Activated naive CD8-positive, alpha-beta T cell treated with anti-CD3 and anti-CD28 coated beads for 36 hours (primary cell): ENCODE measurements at places on chromosomes 1 and 21. TPM values are rescaled to one million over a fixed set of nuclear protein-coding genes. Genes with fewer than 3 reads are reported as not detected.
A peak's percentile ranks its signal among the peaks of the same experiment; 100 is the strongest.

Gene FCGR3A
- total RNA-seq: not detected

DNA sequence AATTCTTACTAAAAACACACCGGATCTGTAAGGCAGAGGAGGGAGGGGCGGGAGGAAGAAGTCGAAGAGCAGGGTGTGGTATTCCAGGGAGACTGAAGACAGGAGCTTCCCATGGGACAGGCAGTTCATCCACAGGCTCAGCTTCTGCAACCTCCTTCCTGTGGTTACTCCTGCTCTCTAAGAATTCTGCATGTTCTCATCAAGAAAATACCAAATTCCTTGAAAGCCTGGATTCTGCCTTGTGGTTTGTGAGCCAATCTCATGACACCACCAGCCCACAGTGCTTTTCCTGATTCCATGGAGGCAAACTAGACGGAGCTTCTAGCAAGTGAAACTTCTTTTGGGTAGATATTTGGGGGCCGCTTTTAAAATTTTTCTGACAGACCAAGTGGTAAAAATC, 1.1 kb upstream of the ST6GALNAC3 start:
- no peak for DNase-seq

GRCh38 chr1:201749059-201749690, 79.8 kb upstream of the IPO9 start:
- no peak for DNase-seq

GRCh38 chr1:96016219-96016618, 705.4 kb upstream of the PTBP2 start:
- DNase-seq: no peak

Gene RXFP4
- not detected for total RNA-seq

DNA sequence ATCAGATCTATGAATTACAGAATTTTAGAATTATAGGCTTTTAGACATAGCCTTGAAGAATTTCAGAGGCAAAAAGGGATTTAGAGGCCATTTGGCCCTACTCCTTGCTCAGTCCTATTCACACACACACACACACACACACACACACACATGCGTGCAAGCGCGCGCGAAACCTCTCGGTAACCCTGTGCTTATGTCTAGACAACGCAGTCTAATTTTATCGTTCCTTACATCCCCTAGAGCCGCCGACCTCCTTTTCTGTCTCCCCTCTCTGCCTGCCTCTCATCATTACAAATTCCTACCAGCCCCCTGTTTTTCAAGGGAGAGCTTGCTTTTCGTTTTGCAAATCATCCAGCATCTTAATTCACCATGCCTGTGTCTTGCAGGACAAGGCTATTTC, 252.1 kb downstream of the FOXD2 start:
- no peak for DNase-seq

GRCh38 chr1:38577385-38577784, 282.2 kb downstream of the RRAGC start:
- DNase-seq: no peak

Gene CPLANE2
- total RNA-seq: 2.2 TPM

Gene CAPN8
- not detected for total RNA-seq

- DNase-seq: peak; percentile 31
These were observed 23.9 kb downstream of the DNAJC8 start for GRCh38 chr1:28208818-28209441.

Gene OR2C3
- 0.04 TPM for total RNA-seq

Gene KCNT2
- not detected for total RNA-seq

GRCh38 chr1:201450721-201451291, 18.2 kb downstream of the PHLDA3 start:
- DNase-seq: peak; percentile 18

Gene OR2L8
- not detected for total RNA-seq

Gene CCDC24
- 1.0 TPM for total RNA-seq

DNA sequence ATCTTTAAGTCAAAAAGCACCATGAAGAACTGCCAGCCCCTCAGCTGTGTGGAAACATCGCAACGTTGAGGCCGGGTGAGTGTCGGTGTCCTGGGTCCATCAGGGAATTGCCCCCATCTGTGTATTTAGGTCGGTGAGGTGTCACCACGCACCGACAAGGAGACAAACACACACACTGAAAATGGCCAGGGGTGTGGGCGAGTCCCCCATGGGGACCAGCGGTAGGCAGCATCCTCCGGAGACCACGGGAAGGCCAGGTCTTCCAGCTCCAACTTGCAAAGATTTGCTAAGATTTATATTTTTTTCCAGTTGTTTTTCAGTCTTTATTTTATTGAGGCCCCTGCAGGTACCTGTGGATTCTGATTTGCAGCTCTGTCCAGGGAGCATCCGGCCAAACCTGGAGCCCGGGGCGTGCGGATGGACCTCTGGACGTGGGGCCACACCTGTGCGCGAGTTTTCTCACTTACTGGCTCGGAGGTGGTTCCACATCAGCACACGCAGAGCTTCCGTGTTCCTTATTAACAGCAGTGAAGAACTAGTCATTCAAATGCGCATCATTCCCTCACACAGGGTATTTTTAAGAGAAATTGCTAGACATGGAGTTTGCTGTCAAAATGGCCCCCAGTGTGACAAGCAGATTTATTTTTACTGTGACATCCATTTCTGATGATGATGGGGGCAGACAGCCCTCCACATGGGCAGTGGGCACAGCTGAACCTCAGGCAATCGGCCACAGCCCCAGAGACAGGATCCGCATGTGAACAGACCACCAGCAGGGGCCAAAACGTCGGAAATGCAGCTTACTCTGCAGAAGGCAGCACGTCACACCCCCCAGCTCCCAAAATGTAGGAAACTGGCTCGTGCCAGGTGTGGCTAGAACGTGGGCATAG, 17.2 kb upstream of the SLC19A1 start:
- DNase-seq: no peak

Gene KRTAP13-2
- total RNA-seq: not detected

Gene TNFRSF18
- 52.5 TPM for total RNA-seq

- DNase-seq: no peak
These were observed 44.6 kb downstream of the WNT9A start for GRCh38 chr1:227903061-227903521.
